ENCODE measurements at places on chromosomes 11 and 22. TPM values are rescaled to one million over a fixed set of nuclear protein-coding genes. Genes with fewer than 3 reads are reported as not detected.

- DNase-seq, result no peak
Measured at GRCh38 chr22:48737461-48738203, 1090.0 kb downstream of the BRD1 start.

- no peak for DNase-seq
Measured at GRCh38 chr22:33512908-33513307, 407.4 kb downstream of the LARGE1 start.

- no peak for DNase-seq
Measured at GRCh38 chr11:64619196-64619595, 28.2 kb downstream of the SLC22A12 start.

The OR5B2 gene
- total RNA-seq, result not detected

GRCh38 chr22:17012267-17012666 is 4.2 kb upstream of the GAB4 start:
- no peak for DNase-seq

The SHANK2 gene
- not detected for total RNA-seq

The TIGD3 gene
- total RNA-seq, result 1.1 TPM

- no peak for DNase-seq
Measured at GRCh38 chr11:107915229-107915628, 13.0 kb upstream of the RAB39A start.

Measured in CD4-positive, alpha-beta memory T cell (primary cell).